RKO (cell line): ENCODE measurements at places on chromosomes 2 and 18.

- no peak for DNase-seq
Measured at GRCh38 chr18:21164548-21165095, 53.0 kb upstream of the ROCK1 start.

GRCh38 chr2:118309257-118309945 is 221.1 kb downstream of the INSIG2 start:
- DNase-seq, result no peak

GRCh38 chr2:70934981-70935380 is 719 bp upstream of the ATP6V1B1 start:
- DNase-seq, result no peak

- DNase-seq, result no peak
Measured at GRCh38 chr2:8244639-8245038, 437.2 kb upstream of the ID2 start.

DNA sequence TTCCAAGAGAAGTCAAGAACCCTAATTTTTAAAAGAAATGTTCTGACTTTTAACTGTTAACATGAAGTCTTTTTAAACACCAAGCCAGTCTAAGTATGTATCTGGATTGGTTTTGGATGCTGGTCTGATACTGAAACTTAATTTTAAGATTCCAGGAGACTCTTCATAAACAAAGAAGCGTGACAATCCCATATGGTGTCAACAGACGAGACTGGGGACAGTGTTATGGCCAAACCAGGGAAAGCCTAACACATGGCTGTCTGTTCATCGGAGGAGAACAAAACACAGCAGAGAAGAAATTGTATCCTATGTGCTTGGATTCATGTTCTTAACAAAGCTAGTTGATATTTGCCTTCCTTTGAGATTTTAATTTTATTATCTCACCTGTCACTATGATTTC is 80.5 kb upstream of the UPP2 start:
- DNase-seq, result no peak

DNA sequence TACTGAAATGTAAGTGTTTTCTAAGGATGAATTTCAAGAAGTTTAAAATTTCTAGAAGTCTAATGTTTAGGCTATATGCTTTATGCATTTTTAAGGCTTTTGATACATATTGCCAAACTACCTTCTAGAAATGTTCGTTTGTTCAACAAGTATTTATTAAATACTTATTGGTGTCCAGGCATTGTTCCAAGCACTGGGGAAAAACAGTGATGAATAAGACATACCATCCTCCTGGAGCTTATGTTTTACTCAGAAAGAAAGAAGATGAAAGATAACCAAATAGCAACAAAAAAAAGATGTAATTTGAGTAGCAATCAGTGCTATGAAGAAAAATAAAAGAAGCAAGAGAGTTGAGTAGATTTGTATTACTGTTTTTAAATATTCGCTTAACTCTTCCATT is 692.9 kb downstream of the SLC4A3 start:
- DNase-seq, result no peak

DNA sequence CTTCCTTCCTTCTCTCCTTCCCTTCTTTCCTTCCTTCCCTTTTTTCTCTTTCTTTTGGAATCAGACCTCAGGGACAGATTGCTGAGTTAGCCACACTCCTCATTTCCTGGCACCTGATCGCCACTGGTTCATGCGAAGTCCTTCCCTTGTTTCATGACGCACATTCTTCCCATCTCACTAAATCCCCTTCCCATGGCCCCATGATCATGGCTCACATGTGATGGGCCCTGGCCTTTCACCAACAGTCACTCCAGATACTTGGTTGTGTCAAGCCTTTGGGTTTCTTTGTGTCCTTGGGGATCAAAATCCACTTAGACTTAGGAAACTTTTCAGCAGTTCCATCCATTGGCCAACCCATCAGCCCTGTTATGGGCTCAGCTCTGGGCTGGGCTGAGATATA is 23.8 kb upstream of the ASPRV1 start:
- no peak for DNase-seq

DNA sequence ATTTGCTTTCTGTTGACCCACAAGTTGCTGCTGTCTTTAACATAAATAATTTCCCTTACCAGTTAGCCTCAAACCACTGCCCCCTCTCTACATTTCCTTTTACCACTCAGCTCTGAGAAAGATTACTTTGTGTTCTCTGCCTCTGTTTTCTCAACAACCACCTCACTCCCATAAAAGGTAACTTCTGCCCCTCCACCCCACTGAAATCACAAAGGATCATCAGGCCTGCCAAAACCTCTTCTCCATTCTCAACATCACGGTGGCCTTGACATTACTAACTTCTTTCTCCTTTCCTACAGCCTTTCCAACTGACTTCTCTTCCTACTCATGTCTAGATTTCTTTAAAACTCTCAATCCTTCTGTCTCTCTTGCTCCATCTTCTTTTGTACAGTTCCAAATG is 10.1 kb downstream of the ACADL start:
- DNase-seq, result no peak

- peak; percentile 81 for DNase-seq
Measured at GRCh38 chr2:39996653-39997080, 217.6 kb upstream of the THUMPD2 start.

- DNase-seq, result no peak
Measured at GRCh38 chr2:207640661-207641060, 15.5 kb upstream of the METTL21A start.

DNA sequence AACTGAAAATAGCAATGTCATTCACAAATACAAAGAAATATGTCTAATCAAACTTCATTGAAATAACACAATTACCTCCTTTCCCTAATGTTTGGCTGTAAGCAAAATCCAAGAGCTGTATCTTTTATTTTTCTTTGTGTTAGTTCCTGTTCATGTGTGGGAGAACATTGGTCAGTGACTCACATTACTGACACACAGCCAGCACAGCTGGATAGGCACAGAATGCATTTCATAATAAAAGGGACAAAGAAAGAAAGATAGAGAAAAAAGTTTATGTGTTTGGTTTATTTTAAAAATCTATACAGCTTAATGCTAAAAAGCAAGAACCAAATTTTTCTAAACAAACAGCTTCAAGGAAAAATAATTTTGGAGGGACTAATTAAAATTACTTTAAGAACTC is 185.6 kb upstream of the COL3A1 start:
- peak; percentile 66 for DNase-seq

- no peak for DNase-seq
Measured at GRCh38 chr2:74930811-74931486, 27.5 kb upstream of the POLE4 start.

GRCh38 chr2:239339241-239339640 is 61.6 kb downstream of the HDAC4 start:
- no peak for DNase-seq

GRCh38 chr2:169203952-169204351 is 134.6 kb downstream of the DHRS9 start:
- DNase-seq, result no peak

DNA sequence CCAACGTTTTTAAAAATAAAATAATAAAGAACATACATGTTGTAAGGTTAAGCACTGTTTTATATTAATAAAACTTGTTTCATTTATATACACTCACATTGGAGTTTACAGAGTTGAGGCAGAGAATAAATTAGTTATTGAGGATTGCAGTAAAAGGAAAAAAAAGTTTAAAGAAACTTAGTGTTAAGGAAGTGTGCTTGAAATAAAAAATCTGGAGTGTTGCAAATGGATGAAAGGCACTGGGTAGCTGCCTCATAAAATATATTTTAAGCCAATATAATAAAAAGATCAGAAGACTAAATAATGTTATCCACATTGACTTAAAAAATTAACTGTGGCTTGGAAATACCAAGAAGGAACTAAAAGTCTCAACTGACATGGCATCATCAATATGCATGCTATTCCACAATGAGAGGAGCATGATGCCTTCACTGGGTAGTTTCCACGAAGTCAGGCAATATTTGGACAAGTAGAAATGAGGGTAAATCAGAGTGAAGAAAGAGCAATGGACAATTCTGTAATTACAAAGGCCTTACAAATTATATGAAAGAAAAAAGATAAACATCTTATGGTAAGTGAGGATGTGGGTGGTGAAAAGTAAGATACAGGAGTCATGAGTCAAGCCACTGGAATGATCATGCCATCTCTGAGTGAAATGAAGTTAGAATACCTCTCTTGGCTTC is 2.5 kb downstream of the GALNT3 start:
- no peak for DNase-seq

DNA sequence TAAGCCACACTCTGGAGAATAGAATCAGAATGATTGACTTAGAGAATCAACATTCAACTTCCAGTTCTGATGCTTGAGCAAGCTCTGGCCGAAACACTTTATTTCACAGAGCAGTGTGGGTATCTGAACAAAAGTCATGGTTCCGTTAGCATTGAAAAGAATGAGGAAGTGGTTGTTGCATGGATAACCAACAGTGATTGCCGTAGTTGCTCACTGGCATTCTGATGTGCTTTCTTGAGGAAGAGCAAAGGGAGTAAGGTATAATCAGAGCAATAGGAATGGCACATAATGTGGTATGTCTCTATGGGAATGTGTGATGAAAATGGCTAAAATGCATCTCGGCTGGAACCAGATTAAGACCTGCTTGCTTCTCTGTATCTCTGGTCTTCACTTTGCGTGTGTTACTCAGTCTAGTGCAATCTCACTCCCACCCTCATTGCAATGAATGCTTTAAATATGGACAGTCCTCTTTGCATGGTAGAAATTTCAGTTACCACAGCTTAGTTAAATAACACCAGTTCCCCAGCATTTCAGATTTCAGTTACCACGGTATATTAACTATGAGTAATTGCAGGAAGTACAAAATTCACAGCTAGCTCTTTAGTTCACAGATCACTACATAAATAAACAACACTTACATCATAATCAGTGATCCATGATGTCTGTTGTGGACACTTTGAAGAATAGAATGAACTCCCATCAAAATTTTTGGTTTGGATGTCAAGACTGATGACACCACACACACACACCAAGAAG is 7.8 kb upstream of the RAB12 start:
- DNase-seq, result no peak

- DNase-seq, result peak; percentile 22
Measured at GRCh38 chr2:189552991-189553404, 27.6 kb downstream of the SLC40A1 start.

DNA sequence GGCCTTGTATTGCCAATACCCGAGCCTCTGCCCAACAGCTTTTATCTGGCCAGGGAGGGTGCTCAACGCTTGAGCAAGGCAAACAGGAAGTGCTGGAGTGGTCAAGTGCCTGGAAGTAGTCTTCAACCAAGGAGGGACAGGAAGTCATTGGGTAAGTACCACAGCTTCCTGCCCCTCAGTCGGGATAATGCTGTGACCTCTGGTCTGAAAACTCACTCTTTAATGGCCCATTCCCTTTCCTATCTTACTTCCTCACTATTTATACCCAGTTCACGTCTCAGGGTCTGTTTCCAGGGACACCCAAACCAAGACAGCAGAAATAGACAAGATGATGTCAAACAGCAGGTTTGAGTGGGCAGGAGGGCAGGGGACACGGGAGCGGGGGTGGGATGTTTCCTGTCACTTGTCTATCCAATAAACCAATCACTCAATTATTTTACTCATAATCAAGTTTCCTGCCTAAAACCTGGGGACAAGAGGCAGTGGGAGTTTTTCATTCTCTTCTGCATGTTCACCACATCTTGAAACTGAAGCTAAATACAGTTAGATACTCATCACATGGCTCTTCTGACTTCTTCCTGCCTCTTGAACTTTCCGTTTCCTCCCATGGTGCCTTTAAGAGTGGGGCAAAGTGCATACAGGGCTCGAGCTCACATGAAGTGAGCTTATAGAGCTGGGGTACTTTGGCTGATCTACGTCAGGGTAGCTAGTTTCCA is 68.9 kb upstream of the CAB39 start:
- no peak for DNase-seq

- DNase-seq, result no peak
Measured at GRCh38 chr2:72841462-72842125, 15.8 kb upstream of the EXOC6B start.

DNA sequence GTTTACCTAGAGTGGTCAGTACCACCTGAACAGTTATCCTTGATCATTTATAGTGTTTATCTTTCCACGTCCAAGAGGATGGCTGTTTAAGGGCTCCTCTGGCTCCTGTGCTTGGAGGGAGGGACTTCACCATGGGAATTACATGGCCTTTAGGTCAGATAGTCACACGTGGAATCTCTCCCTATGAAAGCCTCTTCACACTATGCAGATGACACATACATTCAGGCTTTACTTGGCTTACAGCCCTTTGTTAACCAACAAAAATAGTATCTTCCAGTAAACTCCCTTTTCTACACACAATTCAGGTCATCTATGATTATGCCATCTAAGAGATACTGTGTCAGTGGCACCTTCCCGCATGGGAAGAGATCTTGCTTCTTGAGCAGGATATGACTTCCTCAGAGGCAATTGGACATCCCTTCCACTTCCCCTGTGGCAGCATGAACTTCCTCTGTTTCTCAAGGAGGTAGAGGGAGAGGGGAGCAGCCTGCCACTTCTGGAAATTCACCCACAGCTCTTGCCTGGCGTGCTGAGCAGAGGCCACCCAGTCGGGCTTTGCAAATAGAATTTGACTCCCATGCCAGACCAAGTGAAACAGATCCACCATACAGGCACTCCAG is 53.5 kb downstream of the COLEC12 start:
- DNase-seq, result no peak

DNA sequence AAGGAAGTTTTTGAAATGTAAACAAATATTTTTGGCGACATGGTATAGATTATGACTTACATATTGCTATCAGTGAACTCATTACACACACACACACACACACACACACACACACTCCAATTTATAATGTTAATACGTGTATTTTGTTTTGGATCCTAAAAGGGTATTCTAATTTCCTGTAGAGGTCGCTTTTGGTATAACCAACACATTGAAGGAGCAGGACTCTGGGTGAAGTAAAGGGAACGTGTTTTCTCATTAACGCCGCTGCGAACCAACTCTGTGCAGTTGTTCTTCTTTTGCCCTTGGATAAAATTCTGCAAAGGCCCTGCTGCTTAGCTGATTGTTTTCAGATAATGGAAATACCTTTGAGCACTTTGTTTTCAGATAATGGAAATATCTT is 190.4 kb downstream of the PMAIP1 start:
- no peak for DNase-seq

DNA sequence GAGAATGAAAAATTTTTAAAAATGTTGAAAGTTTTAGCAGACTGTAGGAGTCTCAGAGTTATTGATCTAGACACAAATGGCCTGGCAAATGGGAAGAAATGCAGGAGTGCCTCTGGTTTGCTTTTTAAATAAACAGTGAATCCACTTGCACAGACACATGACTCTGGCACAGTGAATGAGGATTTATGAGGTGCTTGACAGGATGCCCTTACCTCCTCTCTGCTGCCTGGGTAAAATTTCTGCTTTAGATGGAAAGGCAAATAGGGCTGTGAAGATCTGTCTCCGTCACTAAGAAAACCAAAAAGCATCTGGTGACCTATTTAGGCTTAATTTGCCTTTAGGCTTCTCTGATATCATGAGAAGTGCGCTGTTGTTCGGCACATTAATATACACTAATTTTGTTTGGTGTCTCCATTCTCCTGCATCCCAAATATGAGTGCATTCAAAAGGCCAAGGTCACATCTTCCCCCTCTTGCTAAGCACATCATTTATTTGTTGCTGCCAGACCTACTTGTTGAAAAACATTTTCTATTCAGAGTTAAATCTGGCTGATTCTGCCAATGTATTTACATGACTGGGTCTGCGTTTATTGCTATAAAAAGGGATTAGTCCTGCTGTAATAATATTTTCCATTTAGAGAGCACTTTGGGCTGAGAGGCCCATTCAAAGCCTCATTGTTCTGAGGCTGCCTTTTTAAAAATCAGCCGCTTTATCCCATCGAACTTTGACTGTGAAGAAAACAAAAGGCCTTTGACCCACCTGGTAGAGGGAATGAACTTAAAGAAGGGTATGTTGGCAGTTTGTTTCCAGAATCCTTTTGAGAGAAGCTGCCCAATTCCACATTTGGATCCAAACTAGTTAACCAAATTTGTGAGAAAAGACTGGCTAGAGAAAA is 94.9 kb downstream of the RNF152 start:
- no peak for DNase-seq

GRCh38 chr18:25190472-25190871 is 161.5 kb downstream of the ZNF521 start:
- DNase-seq, result no peak
